NCI-H187 treated with DMSO at 0.1 percent for 48 hours (cell line): ENCODE measurements at places on chromosomes 7 and 10.

- no peak for DNase-seq
Observed at GRCh38 chr10:3054183-3054850, 13.0 kb upstream of the PFKP start.

DNA sequence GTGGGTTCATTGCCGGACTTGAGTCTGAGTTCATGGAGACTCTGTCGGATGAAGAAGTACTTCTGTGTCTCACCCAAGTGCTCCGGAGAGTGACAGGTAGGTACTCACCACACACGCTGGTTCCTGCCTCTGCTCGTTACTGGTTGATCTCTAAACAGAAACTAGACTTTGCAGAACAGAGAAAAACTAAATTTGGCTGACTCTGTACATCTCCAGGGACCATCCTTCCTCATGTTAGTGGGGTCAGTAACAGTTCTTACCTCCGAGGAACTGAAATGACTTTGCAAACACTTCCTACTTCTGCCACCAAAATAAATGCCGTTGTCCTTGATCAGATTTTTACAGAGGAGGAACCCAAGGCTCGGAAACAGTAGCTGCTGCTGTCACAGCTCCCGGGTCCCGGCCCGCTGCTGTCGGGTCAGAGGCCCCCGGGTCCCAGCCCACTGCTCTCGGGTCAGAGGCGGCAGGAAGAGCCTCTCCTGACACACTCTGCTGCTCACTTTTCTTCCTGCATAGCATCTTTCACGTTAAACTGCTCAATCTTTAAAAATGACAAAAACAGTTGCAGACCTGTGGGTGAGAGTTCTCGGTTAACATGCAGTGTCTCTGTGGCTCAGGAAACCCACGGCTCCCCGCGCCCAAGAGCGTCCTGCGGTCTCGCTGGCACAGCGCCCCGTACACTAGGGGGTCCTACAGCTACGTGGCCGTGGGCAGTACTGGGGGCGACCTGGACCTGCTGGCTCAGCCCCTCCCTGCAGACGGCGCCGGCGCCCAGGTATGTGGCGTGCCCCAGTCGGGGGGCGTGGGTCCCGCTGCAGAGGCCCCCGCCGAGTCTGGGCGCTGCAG, 4.8 kb upstream of the MTG1 start:
- no peak for DNase-seq

GRCh38 chr7:117784315-117784714, 88.9 kb downstream of the CTTNBP2 start:
- no peak for DNase-seq

DNA sequence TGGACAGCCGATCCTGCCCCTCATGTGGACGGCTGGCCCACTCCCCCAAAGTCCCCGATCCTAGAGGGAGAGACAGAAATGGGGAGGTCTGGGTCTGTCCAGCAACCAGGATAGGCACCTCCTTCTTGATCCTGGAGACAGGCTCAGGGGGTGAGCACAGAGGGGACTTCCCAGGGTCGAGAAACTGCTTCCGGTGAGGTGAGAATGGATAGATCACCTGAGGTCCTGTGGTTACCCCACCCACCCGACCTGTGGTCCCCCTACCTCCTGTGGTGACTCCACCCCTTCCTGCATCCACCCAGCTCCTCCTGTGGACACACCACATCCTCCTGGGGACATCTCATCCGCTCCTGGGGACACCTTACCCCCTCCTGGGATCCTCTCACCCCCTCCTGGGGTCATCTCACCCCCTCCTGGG, 27.4 kb upstream of the RASGEF1A start:
- DNase-seq = no peak

DNA sequence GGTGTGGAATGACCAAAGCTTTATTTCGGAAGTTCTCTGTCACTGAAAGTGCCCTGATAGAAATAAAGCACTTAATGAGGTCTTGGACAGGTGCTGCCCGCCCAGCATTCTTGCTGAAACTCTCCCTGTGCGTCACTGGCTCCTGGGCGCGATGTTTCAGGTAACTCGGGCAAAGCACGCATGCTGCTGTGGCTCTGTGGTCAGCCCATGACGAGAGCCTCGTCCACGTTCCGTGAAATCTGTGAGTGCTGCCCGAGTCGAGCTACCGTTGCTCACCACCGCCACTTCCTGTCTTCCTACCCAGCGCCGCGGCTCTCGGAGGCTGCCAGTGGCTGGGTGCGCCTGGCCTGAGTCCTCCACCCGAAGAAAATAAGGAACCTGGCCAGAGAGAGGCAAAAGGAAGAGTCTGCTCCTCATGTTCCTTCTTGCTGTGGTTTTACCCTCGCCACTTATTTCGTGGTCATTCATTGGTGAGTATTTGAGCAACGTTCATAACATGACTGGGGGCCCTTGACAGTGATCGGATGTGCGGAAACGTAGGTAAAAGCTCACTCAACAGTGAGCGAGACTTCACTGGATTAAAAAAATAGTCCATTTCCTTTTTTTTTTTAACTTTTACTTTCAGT, 95.5 kb downstream of the MAP3K8 start:
- DNase-seq = no peak

- no peak for DNase-seq
Observed at GRCh38 chr7:101170617-101171441, 5.5 kb upstream of the VGF start.

DNA sequence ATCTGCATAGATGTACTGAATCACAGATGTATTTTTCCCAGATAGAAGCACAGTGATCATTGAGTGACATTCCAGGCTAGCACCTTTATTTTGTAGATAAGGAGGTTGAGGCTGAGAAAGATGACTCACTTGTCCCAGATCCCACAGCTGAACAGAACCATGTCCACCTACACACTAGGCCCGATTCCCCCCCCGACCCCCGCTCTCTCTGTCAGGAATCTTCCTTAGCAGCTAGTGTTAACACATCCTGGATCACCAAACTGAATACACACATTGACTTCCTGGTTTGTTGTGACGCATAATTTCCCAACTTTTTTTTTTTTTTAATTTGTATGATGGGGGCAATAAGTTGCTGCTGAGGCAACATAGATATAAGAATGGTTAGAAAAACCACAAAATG, 5.2 kb downstream of the SFMBT2 start:
- no peak for DNase-seq

- no peak for DNase-seq
Observed at GRCh38 chr7:99395616-99396327, 12.6 kb downstream of the PDAP1 start.

DNA sequence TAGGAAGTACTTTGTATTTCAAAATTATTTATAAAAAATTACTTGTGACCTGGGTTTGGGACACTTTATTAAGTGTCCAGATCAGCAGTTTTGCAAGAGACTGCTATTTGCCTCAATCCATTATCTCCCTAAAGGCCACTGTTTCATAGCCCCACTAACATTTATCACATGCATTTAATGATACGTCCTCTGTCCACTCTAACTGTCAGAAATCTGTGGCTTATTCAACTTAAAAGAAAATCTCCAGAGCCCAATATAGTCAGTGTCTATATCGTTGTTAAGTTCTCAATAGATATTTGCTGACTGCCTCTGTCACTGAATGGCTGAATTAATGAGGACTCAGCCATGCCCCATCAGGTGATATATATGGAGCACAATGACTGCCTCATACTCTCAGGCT, 553.9 kb upstream of the POM121L12 start:
- no peak for DNase-seq

- no peak for DNase-seq
Observed at GRCh38 chr10:25952857-25953256, 18.8 kb downstream of the MYO3A start.

GRCh38 chr7:85583131-85583953, 396.5 kb upstream of the SEMA3D start:
- DNase-seq = no peak

- no peak for DNase-seq
Observed at GRCh38 chr7:139744768-139745677, 32.8 kb downstream of the HIPK2 start.

DNA sequence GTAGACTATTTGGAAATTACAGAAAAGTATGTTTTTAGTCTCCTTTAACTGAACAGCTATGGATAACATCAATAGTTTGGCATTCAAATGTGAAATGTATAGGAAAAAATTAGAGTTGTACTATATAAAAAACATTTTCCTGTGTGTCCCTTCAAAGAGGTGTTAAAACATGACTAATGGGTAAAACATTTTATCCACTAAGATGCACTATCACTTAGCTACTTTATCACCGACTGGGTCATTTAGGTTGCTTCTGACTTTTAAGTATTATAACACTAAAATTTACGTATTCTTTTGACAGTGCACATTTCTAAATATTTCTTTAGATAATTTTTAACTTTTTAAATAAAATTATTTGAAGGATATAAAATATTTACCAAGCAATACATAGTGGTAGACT, 77.6 kb downstream of the UBE2H start:
- DNase-seq = no peak

DNA sequence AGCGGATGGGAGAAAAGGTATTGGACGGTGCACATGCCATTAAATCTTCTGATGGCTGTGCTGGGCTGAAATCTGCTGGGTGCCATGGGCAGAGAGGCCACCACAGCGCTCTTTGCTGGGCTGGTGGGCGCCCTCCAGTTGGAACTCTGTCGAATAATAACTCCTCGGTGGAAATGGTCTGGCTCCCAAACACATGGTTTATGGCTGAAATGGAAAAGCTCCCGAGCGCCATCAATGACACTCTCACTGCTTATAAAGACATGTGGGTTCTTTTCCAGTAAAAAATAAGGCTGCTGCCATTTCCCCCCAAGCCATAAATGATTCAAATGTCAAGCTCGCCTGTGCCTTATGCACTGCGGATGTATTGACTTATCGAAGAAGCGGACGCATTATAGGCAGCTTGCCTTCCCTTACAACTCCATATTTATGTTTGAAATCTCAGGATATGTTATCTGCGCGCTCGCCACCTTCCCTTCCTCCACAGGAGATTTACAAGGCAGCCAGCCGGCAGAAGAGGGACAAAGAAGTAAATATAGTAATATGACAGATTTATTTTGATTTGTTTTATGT, 239.0 kb upstream of the MKI67 start:
- DNase-seq = no peak

- DNase-seq = no peak
Observed at GRCh38 chr10:7855205-7855604, 36.9 kb downstream of the TAF3 start.
